ENCODE measurements at places on chromosomes 16 and 17.

- DNase-seq, result no peak
These were observed 402.2 kb upstream of the SALL1 start for GRCh38 chr16:51553314-51553713.

GRCh38 chr17:69428252-69428980 lies 13.9 kb downstream of the MAP2K6 start:
- DNase-seq, result no peak

DNA sequence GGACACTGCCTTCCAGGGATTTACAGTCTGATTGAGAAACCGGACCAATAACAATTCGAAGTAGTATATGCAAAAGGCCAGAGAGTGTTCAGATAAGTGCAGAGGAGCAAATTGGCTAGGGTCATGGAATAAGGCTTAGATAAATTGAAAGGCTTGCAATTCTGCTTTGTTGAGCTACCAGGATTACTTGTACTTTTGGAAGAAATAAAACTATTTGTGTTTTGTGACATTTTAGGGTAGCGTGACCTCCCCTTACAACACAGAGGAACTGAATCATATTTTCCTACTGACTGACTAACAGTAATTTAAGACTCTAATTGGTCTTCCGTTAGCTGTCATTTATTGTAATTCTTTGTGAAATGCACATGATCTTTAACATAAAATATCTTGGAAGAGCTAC lies 104.7 kb downstream of the PITPNC1 start:
- no peak for DNase-seq

- peak; percentile 24 for DNase-seq
These were observed at the start of gene FADS6 for GRCh38 chr17:74892974-74893911. Gene FADS6, minus strand, starts transcription at chr17:74893633. Its CDS starts 38 bp downstream, at chr17:74893595.

DNA sequence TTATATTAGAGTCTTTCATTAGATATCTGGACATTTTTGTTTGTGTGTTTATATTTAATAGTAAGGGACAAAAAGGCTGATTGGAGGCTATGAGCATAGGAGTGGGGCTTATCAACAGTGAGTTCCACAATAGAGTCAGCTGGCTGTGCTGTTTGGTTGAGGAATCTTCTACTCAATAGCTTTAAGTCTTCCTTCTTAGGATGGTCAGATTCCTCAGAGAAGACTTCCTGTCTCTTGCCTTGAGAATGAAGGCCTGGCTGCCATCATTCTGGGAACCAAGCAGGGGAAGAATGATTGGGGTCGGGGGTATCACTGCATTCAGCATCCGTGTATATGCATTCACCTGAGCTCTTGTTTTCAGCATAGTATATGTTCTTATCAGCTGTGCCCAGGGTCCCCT lies 31.9 kb upstream of the ABCC11 start:
- no peak for DNase-seq

DNA sequence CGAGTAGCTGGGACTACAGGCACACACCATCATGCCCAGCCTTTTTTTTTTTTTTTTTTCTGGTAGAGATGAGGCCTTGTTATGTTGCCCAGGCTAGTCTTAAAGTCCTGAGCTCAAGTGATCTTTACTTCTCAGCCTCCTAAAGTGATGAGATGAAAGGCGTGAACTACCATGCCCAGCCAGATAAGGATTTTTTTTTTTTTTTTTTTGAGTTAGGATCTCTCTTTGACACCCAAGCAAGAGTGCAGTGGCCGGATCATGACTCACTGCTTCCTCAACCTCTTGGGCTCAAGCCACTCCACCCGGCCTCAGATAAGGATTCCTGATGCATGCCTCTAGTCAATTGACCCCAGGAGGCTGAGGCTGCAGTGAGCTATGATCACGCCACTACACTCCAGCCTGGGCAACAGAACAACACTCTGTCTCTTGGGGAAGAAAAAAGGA lies 11.2 kb upstream of the PLEKHG4 start:
- DNase-seq, result no peak

DNA sequence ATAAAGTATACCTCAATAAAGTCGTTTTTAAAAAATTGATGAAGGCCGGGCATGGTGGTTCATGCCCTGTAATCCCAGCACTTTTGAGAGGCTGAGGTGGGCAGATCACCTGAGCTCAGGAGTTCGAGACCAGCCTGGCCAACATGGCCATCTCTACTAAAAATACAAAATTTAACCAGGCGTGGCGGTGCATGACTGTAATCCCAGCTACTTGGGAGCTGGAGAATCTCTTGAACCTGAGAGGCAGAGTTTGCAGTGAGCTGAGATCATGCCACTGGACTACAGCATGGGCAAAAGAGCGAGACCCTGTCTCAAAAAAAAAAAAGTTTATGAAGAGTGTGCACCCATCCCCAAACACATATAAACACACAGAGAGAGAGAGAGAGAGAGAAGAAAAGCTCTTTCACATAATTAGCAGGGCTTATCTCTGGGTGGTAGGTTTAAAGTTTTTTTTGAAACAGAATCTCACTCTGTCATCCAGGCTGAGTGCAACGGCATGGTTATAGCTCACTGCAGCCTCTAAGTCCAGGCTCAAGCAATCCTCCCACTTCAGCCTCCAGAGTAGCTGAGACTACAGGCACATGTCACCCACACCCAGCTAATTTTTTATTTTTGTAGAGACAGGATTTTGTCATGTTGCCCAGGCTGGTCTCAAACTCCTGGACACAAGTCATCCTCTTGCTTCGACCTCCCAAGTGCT lies 3.0 kb downstream of the SREBF1 start:
- no peak for DNase-seq

- peak; percentile 78 for DNase-seq
These were observed 12.2 kb downstream of the BANP start for GRCh38 chr16:87963400-87963799.

DNA sequence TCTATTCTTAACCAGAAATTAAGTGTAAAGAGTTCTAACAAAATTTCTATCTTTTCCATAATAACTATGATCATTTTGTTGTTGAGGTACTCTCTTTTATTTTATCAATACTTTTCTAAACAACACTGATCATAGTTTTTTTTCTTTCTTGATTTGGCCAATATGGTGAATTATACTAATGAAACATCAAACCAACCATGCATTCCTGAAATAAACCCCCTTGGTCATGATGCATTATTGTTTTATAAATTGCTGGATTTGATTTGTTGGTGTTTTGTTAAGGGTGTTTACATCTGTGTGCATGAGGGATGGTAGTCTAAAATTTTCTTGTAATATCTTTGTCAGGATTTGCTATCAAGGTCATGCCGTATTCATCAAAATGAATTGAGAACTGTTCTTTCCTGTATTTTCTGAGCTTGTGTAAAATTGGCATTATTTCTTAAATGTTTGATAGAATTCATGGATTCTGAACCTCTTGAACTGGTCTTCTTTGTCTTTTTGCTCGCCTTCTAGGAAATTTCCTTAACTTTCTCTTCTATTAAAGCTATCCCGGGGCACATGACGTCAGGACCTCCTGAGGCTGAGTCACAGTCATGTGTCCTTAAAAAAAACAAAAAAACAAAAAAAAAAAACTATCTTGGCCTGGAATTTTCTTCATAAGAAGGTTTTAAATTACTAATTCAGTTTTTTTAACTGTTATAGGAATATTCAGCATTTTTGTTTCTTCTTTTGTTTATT lies 3.9 kb upstream of the TRIM25 start:
- no peak for DNase-seq
